ENCODE measurements at places on chromosomes 4 and X. TPM values are rescaled to one million over a fixed set of nuclear protein-coding genes. Genes with fewer than 3 reads are reported as not detected.

Gene TBC1D9
- 15.9 TPM for total RNA-seq

Gene MUC7
- total RNA-seq: not detected

Gene PYURF
- 64.3 TPM for total RNA-seq

Gene MAGEA2
- total RNA-seq: not detected

Gene PLXNA3
- total RNA-seq: 74.1 TPM

Gene SUPT20HL2
- not detected for total RNA-seq

Measured in neural crest cell (in vitro differentiated cells).